Astrocyte (in vitro differentiated cells and primary cell): ENCODE measurements at places on chromosomes 3 and 15. TPM values are rescaled to one million over a fixed set of nuclear protein-coding genes. Genes with fewer than 3 reads are reported as not detected.

GRCh38 chr3:167559924-167560323, 86.1 kb upstream of the SERPINI2 start:
- DNase-seq, result no peak

GRCh38 chr15:38299216-38299615, 46.6 kb downstream of the SPRED1 start:
- DNase-seq, result peak; percentile 75

GRCh38 chr3:150005243-150006112, 34.8 kb upstream of the PFN2 start:
- DNase-seq, result peak; percentile 52

GRCh38 chr3:27533261-27533607, 49.0 kb upstream of the SLC4A7 start:
- peak; percentile 36 for DNase-seq

GRCh38 chr3:23809840-23810342, 4.1 kb downstream of the UBE2E1 start:
- no peak for DNase-seq

DNA sequence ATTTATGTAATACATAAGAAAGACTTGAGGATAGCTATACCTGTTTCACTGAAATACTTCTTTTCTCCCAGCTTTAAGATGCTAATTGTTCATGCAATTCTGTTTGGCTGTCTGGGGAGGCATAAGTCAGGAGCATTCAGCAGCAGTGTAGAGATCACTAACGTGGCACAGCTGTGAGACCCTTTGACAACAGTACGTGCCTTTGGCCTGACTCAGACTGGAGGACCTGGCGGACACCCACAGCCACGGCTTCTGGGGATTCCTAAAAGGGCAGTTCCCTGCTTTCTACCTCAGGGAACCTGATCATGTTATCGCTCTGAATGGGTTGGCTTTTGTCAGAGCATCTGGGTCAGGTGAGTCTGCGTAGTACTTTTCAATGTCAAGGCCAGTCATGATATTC, 295.0 kb upstream of the ICE2 start:
- DNase-seq, result peak; percentile 24

The ZNF620 gene
- total RNA-seq, result 2.9 and 4.2 TPM in 2 replicates

- DNase-seq, result peak; percentile 96
These were observed 167.4 kb upstream of the LPP start for GRCh38 chr3:187986514-187986934.

DNA sequence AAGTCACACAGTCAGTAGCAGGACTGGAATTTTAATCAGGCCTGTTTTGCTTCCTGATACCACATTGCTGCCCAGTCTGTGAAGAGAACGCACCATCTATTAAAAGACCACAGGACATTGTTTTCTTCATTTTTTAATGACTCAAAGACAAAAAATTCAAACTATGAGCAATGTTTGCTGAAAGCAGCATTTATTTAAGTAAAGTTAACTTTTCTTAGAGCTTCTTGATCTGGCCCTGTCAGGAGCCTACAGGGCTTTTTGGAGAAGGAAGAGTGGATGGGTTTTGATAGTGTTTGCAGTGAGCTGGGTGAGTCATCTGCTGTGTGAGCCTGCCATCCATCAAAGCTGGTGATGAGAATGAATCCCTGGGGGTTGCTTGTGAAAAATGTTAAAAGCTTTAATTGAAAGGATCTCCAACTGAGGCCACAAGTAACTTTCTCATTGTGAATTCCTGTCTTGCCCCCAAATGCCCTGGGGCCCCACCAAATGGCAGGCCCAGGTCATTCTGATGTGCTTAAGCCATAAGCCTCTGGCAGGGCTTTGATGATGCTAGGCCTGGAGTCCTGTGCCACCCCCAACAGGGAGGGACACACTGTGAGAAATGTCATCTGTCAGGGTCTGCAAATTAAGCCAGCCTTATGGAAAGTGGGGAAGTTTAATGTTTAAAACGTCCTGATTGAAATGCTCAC, 136.2 kb upstream of the PFN2 start:
- DNase-seq, result peak; percentile 90

DNA sequence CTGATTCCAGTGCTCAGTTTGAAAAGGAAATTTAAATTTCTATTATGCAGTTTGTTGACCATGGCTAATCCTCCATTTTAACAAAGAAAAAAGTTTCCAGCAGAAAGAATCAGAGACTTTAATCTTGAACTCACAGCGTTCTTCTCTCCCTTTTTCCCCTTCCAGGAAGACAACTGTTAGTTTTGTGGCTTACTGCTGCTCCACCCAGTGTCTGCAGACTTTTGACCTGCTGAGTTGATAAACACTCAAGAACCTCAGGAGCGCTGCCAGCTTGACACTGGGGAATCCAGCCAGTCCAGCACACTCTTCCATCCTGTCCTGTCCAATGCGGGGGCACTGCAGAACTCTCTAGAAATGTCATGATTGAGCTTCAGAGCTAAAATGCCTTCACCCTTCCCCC, 134.6 kb downstream of the LRRC28 start:
- peak; percentile 49 for DNase-seq

- DNase-seq, result no peak
These were observed 218.7 kb downstream of the FEZF2 start for GRCh38 chr3:62154457-62155148.

The CEP63 gene
- total RNA-seq, result 20.2 and 21.3 TPM in 2 replicates

DNA sequence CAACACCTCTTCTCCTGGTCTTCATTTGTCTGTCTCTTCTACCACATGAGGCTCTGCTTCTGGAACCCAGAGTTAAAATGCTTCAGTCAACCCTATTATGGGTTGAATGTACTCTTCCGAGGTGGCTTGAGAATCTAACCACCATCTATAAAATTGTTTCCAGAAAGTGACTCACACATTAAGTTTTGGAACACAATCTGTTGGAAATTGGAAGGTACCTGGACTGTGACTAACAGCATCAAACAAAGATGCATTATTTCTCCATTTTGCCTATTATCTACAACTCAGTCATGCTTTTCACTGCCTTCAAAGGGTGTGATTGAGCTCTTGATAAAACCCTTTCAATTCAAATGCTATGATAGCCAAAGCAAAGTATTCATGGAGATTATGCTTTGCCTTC, 499.0 kb upstream of the SEMA6D start:
- peak; percentile 2 for DNase-seq

The SLC12A1 gene
- not detected in 2 replicates for total RNA-seq

The LINS1 gene
- total RNA-seq, result 7.9 and 10.7 TPM in 2 replicates

- DNase-seq, result no peak
These were observed 32.2 kb downstream of the PPP4R2 start for GRCh38 chr3:73028803-73029202.

DNA sequence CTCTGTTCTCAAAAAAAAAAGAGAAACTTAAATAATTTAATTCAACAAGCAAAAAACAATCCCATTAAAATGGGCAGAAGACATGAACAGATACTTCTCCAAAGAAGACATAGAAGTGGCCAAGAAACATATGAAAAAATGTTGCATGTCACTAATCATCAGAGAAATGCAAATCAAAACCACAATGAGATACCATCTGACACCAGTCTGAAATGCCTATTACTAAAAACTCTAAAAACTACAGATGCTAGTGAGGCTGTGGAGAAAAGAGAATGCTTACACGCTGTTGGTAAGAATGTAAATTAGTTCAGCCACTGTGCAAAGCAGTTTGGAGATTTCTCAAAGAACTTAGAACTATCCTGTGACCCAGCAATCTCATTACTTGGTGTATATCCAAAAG, 382.9 kb downstream of the OTOL1 start:
- peak; percentile 47 for DNase-seq

GRCh38 chr15:38690216-38690615, 125.6 kb upstream of the RASGRP1 start:
- no peak for DNase-seq

The TNFAIP8L3 gene
- 1.1 and 1.8 TPM in 2 replicates for total RNA-seq

GRCh38 chr3:65497846-65498245, 540.9 kb downstream of the MAGI1 start:
- DNase-seq, result no peak

DNA sequence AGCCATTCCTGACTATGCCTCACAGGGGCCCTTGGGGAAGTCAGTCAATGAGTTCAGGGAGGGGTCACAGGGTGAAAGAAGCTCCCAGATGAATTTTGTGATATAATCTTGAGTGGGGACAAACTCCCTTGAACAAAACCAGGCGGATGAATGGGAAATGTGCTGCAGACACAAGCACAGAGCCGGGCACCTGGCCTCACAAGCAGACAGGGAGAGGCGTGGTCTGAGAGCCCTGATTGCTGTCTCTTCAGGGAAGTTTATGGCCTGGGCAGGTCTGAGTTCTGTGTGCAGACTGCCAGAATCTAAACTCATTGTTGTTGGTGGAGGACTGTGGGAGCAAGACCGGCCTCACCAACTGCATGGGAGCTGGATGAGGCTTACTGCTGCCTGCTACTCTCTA, 591.8 kb downstream of the EPHA3 start:
- no peak for DNase-seq

The GUCA1C gene
- total RNA-seq, result not detected in 2 replicates

- DNase-seq, result no peak
These were observed 95.5 kb downstream of the CCNL1 start for GRCh38 chr3:157064402-157064801.

DNA sequence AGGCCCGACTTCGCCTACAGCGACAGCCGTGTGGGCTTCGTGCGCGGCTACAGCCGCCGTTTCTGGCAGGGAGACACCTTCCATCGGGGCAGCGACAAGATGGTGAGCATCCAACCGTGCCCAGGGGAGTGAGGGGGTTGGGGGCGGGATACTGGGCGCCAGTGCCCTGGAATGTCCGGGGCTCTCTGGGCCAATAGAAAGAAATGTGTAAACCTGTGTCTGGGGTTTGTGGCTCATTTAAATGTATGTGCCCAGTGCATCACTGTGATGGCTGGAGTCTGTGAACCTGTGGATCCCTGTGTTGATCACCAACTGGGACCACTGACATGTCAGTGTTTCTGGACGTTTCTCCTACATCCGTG, 423 bp downstream of the CHAC1 start:
- no peak for DNase-seq

- no peak for DNase-seq
These were observed 317.6 kb downstream of the CHL1 start for GRCh38 chr3:514192-514591.

The GASK1A gene
- total RNA-seq, result 0.09 TPM in 1 of 2 replicates, not detected in the other

The WDR93 gene
- not detected in 2 replicates for total RNA-seq

- no peak for DNase-seq
These were observed 15.8 kb downstream of the SCG5 start for GRCh38 chr15:32657198-32657883.

- peak; percentile 16 for DNase-seq
These were observed 25.1 kb downstream of the C3orf18 start for GRCh38 chr3:50542177-50543034.

DNA sequence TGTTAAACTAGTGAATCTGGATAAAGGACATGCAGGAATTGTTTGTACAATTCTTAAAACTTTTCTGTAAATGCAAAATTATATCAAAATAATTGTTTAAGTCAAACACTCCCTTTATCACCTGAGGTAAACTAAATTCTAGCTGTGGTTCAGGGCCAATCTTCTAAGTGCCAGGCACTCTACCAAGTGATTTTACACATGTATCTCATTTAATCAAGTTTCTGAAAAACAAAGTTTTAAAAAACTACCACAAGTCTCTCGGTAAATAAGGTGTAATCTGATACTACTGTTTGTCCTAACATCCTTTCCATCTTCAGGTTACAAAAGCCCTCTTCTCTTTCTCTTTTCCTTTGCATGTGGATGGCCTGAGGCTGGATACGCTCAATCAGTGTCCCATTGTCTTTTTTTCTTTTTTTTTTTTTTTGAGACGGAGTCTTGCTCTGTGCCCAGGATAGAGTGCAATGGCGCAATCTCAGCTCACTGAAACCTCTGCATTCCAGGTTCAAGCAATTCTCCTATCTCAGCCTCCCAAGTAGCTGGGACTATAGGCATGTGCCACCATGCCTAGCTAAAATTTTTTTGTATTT, 19.3 kb downstream of the IFT80 start:
- DNase-seq, result no peak

DNA sequence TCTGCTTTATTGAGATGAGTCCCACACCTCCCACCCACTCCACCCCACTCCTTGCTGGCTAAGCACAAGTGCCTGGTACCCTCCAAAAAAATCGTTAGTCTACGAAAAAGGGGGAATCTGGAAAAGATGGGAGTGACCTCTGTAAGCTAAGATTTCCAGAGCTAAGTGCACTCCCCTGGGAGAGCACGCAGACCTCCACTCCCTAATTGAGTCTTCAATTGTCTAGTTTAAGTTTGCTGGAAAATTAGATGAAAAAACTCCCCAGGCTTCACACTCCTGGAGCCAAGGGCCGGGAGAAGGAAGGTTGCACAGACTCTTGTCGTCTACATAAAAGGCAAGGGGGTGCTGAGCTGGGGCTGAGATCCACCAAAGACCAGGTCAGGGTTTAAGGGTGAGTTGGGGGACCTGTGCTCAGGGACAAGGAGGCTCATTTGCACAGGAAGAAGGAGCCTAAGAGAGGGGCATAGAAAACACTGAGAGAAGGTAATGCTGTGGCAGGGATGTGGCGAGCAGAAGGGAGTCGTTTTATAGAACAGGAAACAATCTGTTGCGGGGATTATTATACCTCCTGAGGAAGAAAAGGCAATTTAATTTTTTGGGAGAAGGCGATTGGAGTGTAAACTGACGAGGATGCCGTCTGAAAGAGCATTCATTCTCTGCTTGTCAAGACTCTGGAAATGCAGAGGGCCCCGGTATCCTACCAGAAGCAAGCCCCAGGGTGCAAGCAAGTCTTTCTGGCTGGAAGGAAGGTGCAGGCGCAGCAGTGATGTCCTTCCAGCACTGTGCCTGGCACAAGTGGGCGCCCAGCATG, 126.5 kb upstream of the DLG1 start:
- no peak for DNase-seq

DNA sequence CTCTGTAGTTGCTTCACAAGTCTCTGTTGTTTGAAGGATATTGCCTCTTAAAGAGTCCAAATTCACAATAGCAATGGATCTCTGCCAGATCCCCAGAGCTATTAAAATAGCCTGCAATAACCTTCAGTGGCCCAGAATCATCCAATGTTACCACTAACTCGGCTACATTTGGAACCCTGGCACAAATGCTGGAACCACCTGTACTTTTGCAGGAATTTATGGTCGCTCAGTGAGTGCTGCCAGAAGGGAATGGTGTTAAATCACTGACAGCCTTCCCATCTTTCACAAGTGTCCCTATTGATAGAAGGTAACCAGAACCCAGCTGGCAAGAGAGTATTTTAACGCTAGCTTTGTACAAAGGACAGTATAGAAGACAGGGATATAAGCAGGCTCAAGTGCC, 298.8 kb upstream of the PLSCR5 start:
- DNase-seq, result no peak

The PPP1R14D gene
- total RNA-seq, result not detected in 2 replicates

- peak; percentile 67 for DNase-seq
These were observed 26.9 kb upstream of the ZBBX start for GRCh38 chr3:167406876-167407492.

The EPHA6 gene
- total RNA-seq, result 0.99 and 1.7 TPM in 2 replicates

The TMEM44 gene
- 9.8 and 10.5 TPM in 2 replicates for total RNA-seq
